ENCODE measurements at places on chromosomes 7 and 10. TPM values are rescaled to one million over a fixed set of nuclear protein-coding genes. Genes with fewer than 3 reads are reported as not detected.

- peak overlapping the region; percentile 11 for H3K27ac ChIP-seq
- peaks cover 9% of the 10 kb centered on the region for H3K4me1 ChIP-seq
- no peak overlapping the region for H3K4me3 ChIP-seq
- no peak for DNase-seq
- no peaks in the 10 kb centered on the region for H3K27me3 ChIP-seq
These were observed 136.0 kb upstream of the TCF7L2 start for GRCh38 chr10:112813866-112814591.

- peak overlapping the region; percentile 97 for H3K27ac ChIP-seq
- peaks cover 3% of the 10 kb centered on the region for H3K36me3 ChIP-seq
- peaks cover 44% of the 10 kb centered on the region for H3K4me1 ChIP-seq
- H3K27me3 ChIP-seq, result no peaks in the 10 kb centered on the region
These were observed 492 bp upstream of the VCL start for GRCh38 chr10:73997461-73997786.

Gene GPR85
- total RNA-seq, result not detected

Gene PKD2L1
- not detected for total RNA-seq

Gene IFRD1
- total RNA-seq, result 40.3 TPM

- peaks cover 13% of the 10 kb centered on the region for H3K36me3 ChIP-seq
- no peaks in the 10 kb centered on the region for H3K27me3 ChIP-seq
- H3K27ac ChIP-seq, result no peak overlapping the region
- DNase-seq, result no peak
These were observed 167.1 kb downstream of the ELMO1 start for GRCh38 chr7:37281368-37282092.

GRCh38 chr10:35420044-35420443 is 83.7 kb downstream of the CCNY start:
- H3K4me3 ChIP-seq, result no peak overlapping the region
- no peaks in the 10 kb centered on the region for H3K36me3 ChIP-seq
- DNase-seq, result no peak
- no peak overlapping the region for H3K27ac ChIP-seq
- peaks cover 63% of the 10 kb centered on the region for H3K4me1 ChIP-seq

- peaks cover 15% of the 10 kb centered on the region for H3K27me3 ChIP-seq
- DNase-seq, result no peak
- H3K27ac ChIP-seq, result no peak overlapping the region
These were observed 39.7 kb upstream of the ENO4 start for GRCh38 chr10:116809483-116810119.

Gene SDK1
- 1.1 TPM for total RNA-seq

DNA sequence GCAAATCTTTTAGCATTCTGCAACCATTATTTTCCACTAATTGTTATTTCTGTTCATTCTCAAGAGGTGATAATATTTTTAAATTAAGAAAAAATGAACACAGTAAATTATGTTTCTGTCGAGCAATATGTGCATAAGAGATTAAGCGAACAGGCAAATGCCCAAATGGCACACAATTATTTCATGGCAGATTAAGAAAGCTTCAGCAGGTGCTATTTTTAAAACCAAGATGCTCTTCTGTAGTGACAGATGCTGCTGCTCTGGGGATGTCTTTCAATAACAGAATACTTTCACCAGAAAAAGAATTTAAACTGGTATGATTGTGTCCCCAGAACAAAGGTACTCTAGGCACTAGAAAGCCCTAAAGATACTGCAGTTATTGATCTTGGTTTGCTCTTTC is 412.7 kb upstream of the SORCS1 start:
- no peaks in the 10 kb centered on the region for H3K27me3 ChIP-seq
- H3K4me3 ChIP-seq, result no peak overlapping the region
- no peaks in the 10 kb centered on the region for H3K4me1 ChIP-seq
- no peak for DNase-seq
- no peak overlapping the region for H3K27ac ChIP-seq

Gene CACNA2D1
- total RNA-seq, result not detected

DNA sequence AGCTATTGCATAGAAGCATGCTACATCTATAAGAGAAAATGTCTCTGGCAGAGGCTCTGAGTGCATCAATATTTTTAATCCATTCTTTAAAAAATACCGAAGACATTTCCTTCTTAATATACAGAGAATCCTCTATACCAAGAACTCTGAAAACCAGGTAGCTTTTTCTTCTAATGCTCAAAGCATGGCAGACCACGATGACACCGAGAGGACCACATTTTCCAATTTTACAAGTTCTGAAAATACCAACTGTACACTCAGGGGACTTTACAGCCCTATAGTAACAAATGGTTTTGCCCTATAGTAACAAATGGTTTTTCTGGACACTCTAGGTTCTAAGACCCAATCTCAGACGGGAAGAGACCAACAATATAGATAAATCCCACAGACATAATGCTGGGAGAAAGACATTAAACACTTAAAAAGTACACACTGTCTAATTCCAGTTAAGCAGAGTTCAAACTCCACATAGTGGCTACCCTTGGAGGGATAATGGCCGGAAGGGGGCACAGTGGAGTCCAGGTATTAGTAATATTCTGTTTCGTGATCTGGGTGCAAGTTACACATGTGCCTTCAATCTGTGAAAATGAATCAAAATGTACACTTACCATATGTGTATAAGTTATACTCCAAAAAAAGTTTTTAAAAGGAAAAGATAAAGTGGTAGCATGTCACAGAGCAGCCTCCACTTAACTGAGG is 26.2 kb downstream of the CCDC6 start:
- H3K4me3 ChIP-seq, result peak overlapping the region; percentile 53
- H3K27ac ChIP-seq, result peak overlapping the region; percentile 85
- peak; percentile 56 for DNase-seq
- H3K27me3 ChIP-seq, result no peaks in the 10 kb centered on the region
- peaks cover 84% of the 10 kb centered on the region for H3K4me1 ChIP-seq

GRCh38 chr10:101848408-101848807 is 4.8 kb upstream of the KCNIP2 start:
- H3K4me3 ChIP-seq, result no peak overlapping the region
- no peak for DNase-seq
- peaks cover 6% of the 10 kb centered on the region for H3K4me1 ChIP-seq
- no peak overlapping the region for H3K27ac ChIP-seq
- no peaks in the 10 kb centered on the region for H3K27me3 ChIP-seq
- peaks cover 15% of the 10 kb centered on the region for H3K36me3 ChIP-seq
